Upper lobe of right lung (tissue), 1 donor: ENCODE measurements at places on chromosomes 12 and 14. TPM values are rescaled to one million over a fixed set of nuclear protein-coding genes. Genes with fewer than 3 reads are reported as not detected.
A peak's percentile ranks its signal among the peaks of the same experiment; 100 is the strongest.

Gene TMEM30B
- total RNA-seq = 22.5 TPM

DNA sequence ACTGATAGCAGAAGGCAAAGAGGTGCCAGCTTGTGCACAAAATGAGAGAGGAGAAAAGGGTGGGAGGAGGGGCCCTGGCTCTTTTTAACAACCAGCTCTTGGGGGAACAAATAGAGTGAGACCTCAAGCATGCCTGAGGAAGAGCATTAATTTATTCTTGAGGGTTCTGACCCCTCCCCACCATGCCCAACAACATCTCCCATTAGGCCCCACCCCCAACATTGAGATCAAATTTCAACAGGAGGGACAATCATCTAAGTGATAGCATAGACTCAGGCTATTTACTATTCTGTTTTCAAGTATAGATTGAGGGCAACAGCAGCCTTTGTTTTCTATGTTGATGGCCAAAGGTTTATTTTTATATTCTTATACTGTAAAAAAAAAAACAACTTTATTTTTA is 59.7 kb downstream of the FUT8 start:
- DNase-seq = no peak

DNA sequence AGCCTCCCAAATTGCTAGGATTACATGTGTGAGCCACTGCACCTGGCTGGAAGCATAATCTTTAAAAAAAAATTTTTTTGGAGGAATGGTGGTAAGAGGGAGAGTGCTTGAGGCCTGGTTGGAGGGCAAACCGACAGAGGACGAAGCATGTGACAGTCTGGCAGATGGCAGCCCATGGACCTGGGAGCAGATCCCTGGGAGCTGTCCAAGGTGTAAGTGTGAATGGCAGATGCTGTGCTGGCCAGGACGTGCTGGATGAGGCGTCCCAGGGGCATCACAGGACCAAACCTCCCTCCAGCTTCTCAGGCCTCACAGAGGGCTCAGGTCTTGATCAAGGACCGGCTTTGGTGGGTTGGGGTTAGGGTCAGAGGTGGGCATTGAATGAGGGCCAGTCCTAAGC is 128.4 kb upstream of the NCOR2 start:
- no peak for DNase-seq

DNA sequence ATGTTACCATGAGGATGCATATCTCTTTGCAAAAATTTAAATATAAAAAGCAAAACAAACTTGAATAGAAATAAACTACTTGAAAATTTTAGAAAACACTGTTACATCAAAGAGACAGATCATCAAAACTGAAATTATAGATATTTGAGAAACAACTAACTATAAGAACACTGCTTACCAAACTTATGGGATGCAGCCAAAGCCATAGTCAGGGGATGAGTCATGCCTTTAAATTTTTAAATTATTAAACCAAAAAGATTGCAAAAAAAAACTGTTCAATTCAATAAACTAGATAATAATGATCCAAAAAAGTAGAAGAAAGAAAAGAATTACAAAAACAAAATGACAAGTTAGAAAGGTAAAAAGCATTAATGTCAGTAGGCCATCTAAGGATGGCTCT is 7.5 kb downstream of the BDKRB2 start:
- DNase-seq = no peak

GRCh38 chr14:100048786-100049185 is 16.4 kb upstream of the EVL start:
- DNase-seq = no peak

DNA sequence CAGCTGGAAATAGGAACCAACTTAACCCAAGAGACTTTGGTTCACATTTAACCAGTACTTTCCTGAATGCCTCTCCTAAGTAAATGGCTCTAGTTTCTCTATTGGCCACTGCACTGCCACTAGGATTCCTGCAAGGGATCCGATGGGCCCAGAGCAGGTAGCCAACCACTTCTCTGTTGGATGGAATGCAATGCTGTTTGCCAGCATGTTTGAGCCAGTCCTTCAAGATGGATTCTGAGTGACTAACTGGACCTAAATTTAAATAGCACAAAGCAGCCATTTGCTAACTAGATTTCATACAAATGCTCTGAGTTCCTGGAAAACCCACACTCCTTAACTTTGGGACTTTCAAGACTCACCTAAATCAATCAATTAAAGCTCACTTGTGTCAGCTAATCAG is 9.5 kb upstream of the CLEC2D start:
- no peak for DNase-seq

GRCh38 chr14:49951691-49952345 is 58.9 kb downstream of the ARF6 start:
- no peak for DNase-seq

DNA sequence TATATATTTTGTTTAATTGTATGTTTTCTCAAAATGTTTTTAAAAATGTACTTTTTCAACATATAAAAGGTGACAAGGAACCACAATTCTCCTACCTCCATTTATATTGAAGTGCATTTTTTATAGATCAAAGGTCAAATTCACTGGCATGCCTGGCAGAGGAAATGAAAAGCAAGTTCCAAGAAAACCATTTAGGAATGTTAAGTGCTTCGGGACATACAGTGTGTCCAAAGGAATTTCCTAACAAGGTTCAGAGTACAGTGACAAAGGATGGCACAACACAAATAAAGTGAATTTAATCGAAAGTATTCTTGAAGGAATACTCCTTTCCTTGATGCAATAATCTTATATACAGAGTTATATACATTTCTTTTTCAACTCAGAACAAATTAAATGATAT is 242.3 kb downstream of the CCER1 start:
- no peak for DNase-seq

- DNase-seq = no peak
These were observed 88.3 kb downstream of the NCOR2 start for GRCh38 chr12:124478985-124479645.

Gene SLIRP
- total RNA-seq = 71.1 TPM

DNA sequence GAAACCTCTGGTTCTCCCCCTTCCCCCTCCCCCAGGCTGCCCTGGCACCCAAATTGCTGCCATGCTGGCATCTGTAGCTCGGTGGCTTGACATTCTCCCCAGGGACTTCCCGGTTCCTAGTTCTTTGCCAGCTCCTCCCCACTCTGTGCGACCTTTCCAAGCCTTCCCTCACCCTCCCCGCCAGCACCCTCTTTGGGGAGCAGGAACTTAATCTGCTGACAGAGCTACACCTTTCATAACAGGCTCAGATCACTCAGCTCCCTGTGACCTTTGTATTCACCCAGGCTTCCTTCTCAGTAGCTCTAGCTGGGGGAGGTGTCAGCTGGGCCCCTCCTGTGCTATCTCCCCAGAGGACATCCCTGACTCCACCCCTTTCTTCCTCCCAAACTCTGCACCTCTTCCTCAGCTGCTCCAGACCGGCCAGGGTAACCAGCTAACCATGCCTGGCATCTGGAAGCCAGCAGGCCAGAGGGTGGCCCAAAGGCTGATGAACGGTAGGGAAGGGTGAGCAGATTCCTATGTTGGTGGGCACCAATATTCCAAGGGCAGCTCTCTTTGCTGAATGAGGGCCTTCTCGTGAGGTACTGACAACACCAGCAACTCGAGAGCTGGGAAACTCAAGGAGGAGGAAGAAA is 1.8 kb upstream of the COX14 start:
- DNase-seq = peak; percentile 83

- DNase-seq = no peak
These were observed 33.8 kb downstream of the TOGARAM1 start for GRCh38 chr14:44995770-44996294.

GRCh38 chr14:45743884-45744283 is 490.9 kb upstream of the MIS18BP1 start:
- DNase-seq = no peak

GRCh38 chr12:108510836-108511235 is 4.2 kb upstream of the FICD start:
- DNase-seq = no peak

DNA sequence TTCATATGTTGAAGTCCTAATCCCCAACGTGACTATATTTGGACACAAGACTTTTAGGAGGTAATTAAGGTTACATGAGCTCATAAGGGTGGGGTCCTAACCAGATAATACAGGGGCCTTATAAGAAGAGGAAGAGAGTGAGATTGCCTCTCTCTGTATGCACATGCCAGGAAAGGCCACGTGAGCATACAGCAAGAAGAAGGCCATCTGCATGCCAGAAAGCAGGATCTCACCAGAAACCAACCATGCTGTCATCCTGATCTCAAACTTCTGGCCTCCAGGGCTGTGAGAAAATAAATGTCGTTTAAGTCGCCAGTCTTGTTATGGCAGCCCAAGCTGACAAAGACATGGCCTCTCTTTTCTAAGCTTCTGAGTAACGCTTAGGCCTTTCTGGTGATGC is 69.0 kb upstream of the GPHB5 start:
- DNase-seq = no peak

- peak; percentile 88 for DNase-seq
These were observed 37.5 kb downstream of the CCNK start for GRCh38 chr14:99518441-99519346.

DNA sequence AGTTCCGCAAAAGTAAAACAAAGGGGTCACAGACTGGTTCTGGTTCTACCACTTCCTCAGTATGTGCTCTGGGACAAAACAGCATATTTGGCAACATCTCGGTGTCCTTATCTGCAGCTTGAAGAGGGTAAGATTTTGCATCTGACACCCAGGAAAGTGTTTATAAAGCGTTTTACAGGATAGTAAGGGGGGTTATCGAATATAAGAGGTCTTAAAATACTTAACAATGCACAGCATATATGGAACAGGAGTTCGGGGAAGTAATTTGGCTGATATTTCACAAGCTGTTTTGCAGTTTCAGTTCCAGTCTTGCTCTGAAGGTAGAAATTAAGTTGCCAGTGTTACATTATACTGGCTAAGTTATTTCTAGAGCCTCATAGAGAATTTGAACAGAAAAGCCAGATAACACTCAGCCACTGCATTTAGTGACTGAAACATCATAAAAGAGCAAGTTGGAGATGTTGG is 904 bp upstream of the MAP4K5 start:
- DNase-seq = no peak

DNA sequence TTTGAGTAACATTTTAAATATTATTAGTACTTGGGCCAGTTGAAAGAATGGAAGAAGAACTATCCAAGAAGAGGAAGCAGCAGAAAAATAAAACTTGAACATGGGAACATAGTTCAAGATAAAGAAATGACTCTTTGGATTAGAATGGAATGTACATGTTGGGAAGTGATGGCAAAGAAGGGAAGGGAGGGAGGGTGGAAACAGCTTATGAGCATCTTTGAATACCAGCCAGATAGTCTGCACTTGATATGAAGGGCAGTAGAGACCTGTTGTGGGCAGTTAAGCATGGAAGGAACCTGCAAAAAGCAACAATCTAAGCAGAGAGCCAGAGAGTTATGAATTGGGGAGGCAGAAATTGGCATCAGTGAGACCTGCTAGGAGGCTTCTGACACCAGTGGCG is 10.0 kb upstream of the IL22 start:
- DNase-seq = no peak

Gene WNT1
- total RNA-seq = not detected

- DNase-seq = no peak
These were observed 716.0 kb downstream of the LRFN5 start for GRCh38 chr14:42322531-42323284.

DNA sequence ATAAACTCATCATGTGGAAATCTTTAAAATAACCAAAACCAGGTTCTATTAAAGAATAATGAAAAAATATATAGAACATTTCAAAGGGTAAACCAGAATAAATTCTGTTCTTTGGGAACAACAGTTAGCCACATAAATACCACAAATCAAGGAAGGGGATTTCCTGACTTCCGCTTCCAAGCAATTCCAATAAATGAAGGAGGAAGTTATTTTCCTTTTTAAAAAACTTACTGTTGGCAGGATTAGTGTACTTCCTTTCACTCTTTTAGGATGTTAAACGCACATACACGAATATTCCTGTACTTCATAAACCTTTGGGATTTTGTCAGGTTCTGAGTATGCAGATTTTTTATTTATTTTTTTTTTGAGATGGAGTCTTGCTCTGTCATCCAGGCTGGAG is 13.7 kb upstream of the LIMA1 start:
- no peak for DNase-seq

GRCh38 chr14:39763402-39763890 is 331.2 kb upstream of the FBXO33 start:
- DNase-seq = no peak

DNA sequence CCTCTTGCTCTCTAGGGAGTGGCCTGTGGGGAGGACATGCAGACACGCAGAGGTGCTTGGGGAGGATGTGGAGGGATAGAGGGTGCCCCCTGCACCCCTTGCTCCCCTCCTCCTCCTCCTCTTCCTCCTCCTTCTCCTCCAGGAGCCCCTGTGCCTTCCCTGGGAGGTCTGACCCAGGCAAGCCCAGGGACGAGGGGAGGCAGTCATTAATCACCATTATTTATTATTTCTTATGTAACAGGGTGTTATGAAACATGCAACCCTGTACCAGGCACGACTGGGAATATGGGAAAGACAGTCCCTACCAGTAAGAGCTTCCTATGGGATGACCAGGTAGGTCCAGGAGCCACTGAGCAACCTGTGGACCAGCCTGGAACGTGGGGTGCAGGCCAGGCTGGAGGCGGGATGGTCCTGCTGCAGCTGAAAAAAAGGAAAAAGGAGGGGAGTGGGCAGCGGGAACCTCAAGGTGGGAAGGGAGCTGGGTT is 22.5 kb upstream of the PGF start:
- DNase-seq = no peak

DNA sequence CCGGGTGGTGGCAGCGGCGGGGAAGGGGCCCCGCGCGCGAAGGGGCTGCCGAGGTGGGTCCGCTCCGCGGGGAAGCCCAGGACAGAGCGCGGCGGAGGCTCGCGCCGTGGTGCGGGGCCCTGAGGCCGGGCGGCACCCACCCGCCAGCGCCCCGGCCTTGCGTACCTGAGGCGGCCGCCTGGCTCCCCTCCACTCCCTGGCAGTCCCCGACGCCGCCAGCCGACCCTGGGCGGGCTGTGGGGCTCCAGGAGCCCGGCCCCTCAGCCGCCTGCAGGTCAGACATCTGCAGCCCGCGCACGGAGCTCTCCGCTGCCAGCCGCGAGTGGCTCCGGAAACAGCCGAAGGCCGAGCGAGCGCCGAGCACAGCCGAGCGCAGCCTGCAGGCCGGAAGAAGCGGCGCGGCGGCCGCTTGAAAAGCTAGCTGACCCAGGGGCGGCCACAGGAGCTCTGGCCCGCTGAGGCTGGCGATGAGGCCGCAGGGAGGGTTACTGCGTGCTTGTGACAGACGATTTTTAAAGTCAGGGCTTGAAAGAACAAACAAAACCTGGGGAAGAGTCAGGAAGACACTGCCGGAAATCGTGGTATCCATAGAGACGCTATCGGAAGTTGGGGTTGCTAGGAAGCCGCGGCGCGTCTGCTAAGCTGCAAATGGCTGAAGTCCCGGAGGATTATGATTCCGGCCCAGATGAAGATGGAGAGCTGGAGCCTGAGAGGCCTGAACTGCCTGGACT is at the start of the genes SAMD15 and TMED8:
TSS of gene SAMD15 (plus strand) at position 609 of the 731 bp plus-strand sequence. CDS start at position 649, 40 bp downstream.
TSS of gene TMED8 (minus strand) at position 324 of the 731 bp plus-strand sequence. CDS start at position 283, 41 bp downstream.
- DNase-seq = peak; percentile 93

DNA sequence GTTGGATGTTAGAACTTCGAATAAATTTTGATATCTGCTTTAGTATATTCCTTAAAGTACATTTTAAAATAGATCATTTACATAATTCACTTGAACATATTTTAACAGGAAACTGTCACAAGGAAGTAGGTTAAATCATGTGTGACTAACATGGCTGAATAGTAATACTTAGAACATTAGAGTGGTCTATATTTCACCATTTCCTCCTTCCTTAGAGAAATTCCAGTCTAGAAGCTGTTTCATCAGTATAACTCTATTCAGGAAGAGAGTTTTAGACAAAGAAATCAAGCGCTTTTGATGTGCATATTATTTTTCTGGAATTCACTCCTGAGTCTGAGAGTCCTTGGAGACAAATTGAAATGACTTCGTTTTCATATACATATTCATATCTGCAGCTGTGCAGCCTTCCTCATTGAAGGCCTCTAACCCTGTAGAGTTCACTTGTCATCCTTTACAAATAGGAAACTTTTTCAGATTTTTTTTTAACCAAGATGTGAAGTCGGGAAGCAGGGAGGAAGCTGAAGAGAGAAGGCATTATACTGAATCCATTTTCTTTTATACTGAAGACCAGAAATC is 28.4 kb downstream of the IRAK3 start:
- no peak for DNase-seq
